ENCODE measurements at places on chromosomes 5 and 9.

DNA sequence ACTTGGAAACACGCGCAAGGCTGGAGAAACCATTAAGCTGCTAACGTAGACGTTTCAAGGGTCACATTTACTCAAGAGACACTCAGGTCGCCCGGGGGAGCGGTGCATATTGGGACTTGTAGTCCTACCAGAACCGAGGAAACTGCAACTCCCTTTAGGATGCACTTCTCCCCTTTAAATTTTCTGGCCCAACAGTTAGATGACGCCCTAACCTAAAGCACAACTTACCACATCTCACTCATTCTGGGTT is 384 bp upstream of the DMXL1 start:
- no peak for DNase-seq

DNA sequence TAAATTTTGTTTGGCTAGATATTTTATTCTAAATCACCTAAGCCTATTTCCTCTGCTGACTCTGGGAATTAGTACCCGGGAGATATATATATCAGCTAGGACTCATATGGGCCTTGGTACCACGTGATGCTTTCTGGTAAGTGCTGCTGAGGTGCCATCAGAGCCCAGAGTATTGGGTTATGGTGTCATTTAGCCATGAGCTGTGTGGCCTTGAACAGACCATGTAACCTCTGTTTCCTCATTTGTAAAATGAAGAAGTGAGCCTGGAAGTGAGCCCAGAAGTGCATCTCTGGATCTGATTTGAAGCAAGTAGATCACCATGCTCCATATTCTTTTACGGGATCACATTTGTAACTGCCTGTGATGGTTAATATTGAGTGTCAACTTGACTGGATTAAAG is 126.1 kb downstream of the GPBP1 start:
- DNase-seq = no peak

GRCh38 chr5:135223891-135224625 is 175.0 kb downstream of the MACROH2A1 start:
- no peak for DNase-seq

DNA sequence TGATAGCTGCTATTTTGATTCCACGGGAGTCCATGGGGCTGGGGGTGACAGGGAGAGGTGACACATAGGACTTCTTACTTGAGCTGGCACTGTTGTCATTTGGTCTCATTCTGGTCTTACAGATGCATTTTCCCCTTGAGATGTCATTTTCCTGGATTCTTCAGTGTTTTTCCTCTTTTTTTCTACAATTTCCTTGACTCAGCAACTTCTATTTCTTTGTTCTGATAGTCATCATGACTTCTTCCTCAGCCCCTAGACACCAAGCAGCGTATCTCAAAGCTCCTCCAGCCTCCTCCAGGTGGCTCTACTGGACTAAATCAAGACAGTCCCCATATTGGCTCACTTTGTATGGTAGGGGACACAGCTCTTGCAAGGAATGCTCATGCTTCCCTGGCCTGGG is 16.5 kb downstream of the LVRN start:
- DNase-seq = peak; percentile 17

GRCh38 chr5:110909950-110910349 is 161.6 kb upstream of the TSLP start:
- DNase-seq = no peak

DNA sequence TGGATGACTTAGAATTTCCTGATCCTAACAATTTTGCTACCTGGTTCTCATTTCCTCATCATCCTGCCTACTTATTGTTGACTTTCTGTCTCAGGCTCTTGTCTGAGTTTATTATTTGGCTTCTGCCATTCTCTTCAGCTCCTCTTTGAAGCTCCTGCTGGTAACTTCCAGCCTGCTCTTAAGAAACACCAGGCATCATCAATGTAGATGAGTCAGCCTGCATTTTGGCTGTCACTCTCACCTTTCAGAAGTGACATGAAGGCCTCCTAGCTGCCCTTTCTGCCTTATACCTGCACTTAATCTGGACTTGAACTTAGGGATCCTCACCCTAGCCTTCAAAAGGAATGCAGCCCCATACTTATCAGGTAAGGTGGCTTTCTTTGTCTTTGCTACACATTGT is 551.8 kb upstream of the ZNF608 start:
- DNase-seq = no peak

DNA sequence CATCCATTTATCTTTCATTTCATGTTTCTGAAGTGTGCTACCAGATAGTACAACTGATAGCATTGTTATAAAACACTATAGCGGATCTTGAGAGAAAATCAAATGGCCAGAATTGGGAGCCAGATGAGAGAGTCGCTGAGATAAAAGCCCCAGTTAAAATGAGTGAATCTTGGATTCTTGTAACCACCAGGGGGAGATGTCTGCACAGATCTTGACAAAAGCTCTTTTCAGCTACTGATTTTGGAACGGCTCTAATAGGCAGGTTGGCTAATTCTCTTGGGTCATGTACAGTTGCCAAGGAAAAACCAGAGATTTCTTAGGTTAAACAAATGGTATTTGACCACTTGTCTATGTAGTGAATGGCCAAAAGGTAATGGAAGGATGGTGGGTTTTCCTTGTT is 21.7 kb downstream of the F2RL2 start:
- DNase-seq = peak; percentile 72

GRCh38 chr9:69326261-69326660 is 1.2 kb downstream of the ENTREP1 start:
- no peak for DNase-seq

DNA sequence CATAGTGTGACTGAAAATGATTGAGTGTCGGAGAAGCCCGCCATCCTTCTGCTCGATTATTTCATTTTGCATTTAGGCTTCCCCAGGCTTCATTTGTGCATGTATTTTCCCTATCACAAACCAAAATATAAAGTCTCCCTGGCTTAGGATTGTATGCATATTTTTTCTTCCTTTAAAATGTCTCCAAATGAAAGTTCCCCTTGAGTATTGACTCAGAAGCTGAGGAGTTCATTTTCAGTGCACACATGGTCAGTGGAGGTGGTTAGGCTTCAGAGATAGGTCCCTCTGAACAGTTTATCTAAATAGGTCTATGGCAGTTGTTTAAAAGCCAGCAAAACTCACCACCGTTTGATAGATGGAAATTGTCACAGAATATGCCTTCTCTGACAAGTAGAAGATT is 97.2 kb downstream of the TLE4 start:
- no peak for DNase-seq

DNA sequence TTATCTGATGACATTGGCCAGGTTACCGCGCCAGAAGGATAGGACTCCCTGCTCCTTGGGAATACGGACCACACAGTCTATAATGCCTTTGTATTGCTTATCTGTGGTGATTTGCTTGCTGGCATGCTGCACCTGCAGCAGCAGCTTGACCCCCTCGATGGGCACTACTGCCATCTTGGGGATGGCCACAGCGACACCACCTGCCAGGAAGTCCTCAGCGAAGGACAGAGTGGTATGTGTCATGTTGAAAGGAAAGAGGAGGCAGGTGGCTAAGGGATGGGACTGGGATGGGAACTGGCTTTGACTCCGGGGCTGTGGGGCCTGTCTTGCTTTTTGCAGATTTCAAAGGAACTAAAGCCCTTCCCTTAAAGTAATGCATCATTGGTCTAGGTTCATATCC is 50.3 kb upstream of the ACO1 start:
- DNase-seq = no peak

DNA sequence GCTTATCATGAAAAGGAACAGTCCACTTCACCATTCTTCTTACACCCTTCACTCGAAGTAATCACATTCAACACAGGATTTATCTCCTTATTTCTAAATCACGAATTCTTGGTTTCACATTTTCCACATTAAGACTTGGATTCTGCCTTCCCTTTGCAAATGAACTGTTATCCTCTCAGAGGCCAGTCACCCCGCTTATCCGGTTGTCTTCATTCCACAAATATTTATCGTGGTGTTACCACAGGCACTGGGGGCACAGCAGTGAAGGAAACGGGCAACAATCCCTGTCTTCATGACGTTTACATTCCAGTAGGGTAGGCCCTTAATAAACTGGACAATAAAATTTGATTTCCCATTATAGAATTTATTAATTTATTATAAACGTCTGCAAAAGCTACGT is 284.2 kb downstream of the DENND1A start:
- no peak for DNase-seq

- no peak for DNase-seq
Measured at GRCh38 chr5:119655061-119655460, 25.7 kb downstream of the FAM170A start.

DNA sequence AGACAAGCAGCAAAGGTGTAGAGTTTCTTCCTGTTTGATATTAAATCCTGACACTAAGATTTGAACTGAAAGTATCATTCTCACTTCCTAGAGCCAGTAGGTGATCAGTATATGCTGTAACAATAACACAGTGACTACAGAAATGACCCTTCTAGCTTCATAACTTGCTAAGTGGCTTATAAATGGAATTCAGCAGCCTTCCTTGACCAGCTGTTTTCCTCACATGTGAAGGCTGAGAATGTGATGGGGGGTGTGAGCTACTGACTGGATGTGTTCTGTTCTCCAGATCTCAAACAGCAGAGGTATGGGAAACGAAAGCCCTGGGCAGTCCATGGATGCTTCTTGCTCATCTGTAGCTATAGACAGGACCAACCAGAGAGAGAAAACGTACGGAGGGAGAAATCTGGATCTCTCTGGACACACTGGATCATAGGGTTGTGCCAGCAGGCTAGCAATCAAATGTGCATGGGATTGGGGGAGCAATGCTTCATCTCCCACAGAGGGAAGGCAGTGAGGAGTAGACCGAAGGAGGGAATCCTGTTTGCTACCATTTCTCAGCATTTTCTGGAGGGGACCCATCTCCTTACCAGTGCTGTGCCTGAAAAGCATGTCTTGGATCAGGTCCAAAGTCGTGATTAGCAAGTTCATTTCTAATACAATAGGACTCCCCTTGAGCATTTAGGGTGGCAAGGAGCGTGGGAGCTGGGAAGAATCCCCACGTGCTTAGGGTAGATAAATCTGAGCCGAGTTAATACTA is 39.4 kb downstream of the TNFAIP8 start:
- peak; percentile 71 for DNase-seq

- DNase-seq = peak; percentile 95
Measured at GRCh38 chr9:120931231-120932085, 4.9 kb upstream of the TRAF1 start.

GRCh38 chr9:85420750-85421149 is 321.0 kb downstream of the AGTPBP1 start:
- peak; percentile 24 for DNase-seq

DNA sequence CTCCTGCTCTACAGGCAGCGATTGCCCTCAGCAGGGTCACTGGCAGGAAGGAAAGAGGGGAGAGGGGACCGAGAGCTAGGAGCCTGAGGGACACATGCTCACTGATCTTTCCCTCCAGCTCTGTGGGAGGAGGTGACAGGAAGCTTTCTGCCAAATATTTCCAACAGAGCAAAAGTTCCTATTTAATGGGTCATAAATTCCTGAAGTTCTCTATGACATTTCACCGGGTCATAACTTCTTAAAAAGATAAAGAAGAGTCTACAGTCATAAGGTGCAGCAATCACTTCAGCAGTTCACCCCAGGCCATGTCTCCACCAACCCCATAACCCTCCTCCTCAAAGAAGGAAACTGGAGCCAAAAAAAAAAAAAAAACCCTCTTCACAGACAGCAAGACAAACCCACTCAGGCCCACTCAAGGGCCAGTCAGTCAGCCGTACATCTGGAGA is 481.1 kb downstream of the NR2F1-AS1 start:
- DNase-seq = no peak

DNA sequence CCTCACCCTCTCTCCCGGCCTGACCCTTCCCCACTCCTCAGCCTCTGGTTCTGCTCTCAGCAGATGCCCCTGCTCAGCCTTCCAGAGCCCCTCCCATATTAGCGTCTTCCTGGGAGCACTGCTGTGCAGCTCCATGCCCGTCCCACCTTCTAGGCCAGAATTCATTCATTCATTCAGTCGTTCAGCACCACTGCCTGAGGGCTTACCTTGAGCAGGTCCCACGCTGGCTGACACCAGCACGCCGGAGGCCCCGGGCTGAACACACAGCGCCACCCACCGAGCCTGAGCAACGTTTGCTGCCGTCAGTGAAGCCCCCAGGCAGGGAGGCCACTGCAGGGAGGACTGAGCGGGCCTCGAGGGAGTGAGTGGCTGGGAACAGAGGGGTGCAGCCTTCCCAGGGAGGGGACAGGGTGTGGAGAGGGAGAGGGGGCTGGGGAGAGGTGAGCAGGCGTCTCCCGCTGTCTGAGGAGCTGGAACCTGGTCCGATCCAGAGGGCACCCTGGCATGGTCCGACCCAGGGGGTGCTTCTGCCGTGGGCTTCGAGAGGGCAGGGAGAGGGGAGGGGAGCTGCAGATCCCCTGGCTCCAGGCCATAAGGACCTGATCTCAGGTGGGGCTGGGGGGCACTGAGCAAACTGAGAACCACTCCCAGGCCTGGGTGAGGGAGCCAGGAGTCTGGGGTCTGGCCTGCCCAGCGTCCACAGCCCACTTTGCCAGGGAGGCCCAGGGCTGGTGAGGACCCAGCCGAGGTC is 98.8 kb upstream of the RAPGEF1 start:
- DNase-seq = no peak

DNA sequence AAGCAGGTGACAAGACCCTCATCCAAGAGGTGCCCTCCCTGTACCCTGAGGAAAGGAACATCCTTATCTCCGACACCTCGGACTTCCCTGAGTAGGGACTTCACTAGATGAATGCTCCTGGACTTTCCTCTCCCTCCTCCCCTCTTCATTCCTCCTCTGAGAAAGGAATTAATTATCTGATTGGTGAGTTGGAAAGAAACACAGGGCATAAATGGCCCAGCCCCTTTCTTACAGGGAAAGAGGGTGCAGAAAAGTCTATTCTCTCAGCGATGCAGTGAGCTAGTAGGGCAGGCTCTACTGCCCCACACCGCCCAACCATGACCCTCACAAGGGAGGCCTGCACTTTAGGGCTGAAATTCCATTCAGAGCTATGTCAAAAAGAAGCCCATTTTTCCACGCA is 87.5 kb downstream of the TTC39B start:
- no peak for DNase-seq

DNA sequence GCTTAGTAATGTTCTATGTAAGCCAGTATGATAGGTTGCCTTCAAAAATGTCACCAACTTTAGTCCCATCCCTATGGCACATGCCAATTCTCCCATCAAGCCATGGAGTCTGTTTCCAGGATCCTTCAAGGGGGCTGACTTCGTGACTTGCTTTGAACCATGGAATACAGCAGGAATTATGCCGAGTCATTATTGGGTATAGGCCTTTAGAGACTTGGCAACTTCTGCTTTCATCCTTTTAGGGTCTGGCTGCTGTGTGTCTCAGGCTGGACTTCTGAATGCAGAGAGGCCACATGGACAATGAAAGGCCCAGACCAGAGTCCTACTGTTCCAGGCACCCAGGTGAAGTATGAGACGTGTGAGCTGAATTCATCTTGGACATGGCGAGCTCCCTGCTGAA is 109.8 kb downstream of the DENND1A start:
- DNase-seq = no peak

DNA sequence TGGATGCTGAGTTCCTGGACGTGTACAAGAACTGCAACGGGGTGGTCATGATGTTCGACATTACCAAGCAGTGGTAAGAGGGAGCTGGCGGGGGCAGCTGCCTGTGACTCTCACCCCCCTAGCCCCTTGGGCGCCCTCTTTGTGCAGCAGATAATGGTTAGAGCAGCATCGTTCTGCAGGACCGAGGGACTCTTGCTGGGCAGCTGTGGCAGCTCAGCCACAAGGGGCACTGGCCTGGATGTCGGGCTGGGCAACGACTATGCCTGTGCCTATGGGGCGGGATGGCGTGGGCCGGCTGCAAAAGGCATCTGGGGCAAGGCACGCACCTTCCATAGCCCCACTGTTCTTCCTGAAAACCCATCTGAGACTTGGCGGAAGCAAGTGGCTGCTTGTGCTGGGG is 12.9 kb upstream of the AJM1 start:
- no peak for DNase-seq

Data from GM12865 (cell line).